ENCODE measurements at places on chromosomes 7 and 10.

GRCh38 chr7:85054306-85054705, 132.6 kb downstream of the SEMA3D start:
- DNase-seq, result no peak

- DNase-seq, result peak; percentile 62
Measured at GRCh38 chr7:123865517-123866117, 20.6 kb downstream of the HYAL4 start.

DNA sequence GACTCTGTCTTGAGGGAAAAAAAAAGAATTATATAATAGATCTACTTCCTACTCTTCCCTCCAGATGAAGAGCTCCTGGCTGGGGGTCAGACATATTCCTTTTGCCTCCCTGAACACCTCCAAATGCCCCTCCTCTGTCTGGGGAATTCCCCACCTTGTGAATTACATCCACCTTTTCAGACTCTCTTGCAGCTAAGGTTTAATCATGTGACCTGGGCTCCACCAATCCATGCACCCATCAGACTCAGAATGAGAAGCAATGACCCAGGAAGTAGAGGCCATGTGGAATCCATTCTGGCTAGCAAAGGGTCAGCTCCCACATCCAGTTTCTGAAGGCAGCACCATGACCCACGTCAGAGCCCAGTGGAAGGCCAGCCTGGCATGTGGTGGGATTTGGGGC, 93.6 kb upstream of the CUX1 start:
- no peak for DNase-seq

DNA sequence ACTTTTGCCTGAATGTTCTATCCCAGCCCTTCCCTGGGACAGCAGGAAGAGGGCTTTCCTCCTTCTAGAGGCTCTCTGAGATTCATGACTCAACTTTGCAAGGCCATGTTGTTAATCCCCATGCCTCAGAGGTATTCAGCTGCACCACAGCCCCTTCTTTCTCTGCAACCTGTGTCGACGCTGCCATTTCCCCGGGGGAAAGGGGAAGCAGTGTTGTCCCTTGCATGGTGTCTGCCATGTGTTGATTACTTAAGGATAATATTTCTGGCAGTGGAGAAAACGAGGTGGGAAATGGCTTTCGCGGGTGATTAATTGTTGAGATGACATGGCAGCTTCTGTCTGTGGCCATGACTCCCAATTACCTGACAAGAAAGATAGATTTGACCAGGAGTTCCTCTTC, 133.1 kb downstream of the SORCS3 start:
- no peak for DNase-seq

DNA sequence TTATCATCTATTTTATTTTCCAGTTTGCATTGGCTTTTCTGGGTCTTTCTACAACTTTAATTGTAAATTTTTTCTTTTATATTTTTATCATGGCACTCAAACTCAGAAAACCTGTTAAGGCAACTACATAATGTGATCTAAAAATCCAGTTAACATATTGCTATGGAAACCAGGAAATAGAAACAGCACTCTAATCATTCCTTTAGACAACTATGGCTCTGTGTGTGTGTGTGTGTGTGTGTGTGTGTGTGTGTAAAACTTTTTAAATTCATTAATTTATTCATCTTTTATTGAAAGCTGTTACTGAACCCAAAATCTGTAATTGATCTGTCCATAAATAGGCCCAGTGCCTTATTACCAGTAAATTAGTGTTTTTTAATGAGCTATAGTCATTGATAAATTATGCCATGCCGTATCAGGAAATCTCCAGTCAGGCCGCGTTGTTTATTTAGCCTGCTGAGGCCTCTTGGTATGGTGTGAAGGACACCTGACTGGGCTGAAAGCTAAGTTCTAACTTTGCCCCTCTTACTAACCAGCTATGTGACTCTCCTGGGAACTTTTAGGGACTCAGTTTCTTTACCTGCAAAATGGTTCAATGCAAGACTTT, 1.5 kb upstream of the MET start:
- no peak for DNase-seq

GRCh38 chr7:75596727-75597614, 104.9 kb downstream of the SPDYE5 start:
- DNase-seq, result no peak

DNA sequence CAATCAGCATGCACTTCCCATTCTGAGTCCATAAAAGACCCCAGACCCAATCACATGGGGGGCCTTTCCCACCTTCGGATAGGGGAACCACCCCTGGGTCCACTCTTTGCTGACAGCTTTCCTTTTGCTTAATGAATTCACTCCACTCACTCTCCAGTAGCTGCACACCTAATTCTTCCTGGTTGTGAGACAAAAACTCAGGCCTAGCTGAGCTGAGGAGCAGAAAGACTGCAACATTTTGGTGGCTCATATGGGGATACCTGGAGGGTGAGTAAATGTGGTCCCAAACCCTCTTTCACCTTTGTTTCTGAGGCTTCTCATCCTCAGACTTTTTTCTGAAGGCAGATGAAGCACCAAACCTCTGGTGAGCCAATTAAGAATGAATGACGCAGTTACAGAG, 138.1 kb downstream of the WDR11 start:
- no peak for DNase-seq

DNA sequence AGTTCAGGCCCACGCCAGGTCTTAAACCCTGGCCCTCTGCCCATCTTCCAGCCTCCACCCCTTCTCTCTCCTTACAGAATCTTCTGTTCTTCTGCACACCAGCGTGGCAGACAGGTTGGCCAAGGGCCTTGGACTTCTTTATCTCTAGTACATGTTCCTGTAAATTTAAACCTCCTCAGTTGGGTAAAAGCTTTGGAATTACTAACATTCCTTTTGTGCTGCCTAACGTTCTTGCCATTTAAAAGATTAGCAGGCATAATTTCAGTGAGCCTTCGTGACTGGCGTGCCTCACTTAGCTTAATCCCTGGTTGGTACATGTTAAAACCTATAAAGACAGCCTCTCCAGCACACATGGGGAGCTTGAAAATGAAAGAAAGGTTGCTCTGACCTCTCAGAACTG, 192.2 kb downstream of the CUX1 start:
- no peak for DNase-seq

All from NCI-H1105 treated with DMSO at 0.1 percent for 48 hours (cell line).